Activated CD4-positive, CD25-positive, alpha-beta regulatory T cell treated with anti-CD3 and anti-CD28 coated beads, Interleukin-2, amount 50 U/mL, for 16 hours (primary cell): ENCODE measurements at places on chromosomes 2 and 18.

- no peak for DNase-seq
Measured at GRCh38 chr2:241146286-241146685, 3.0 kb downstream of the PASK start.

- DNase-seq: no peak
Measured at GRCh38 chr2:234355021-234355720, 141.7 kb downstream of the ARL4C start.

GRCh38 chr2:37664231-37664643 is 7.2 kb downstream of the CDC42EP3 start:
- DNase-seq: no peak

DNA sequence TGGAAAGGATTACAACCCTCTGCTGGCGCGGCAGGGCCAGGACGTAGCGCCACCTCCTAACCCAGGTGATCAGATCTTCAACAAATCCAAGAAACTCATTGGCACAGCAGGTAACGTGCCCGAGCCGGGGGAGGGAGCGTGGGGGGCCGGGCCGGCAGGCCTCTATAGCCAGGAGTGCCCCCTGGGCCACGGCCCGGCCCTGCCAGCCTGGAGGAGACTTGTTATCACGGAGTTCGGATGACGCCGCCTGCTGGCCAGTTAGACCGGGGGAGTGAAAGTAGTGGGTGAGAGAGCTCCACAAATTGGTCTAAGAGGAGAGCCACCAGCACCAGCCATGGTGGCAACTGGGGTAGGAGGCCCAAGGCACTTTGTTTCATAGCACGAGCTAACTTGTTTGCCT is 8.6 kb upstream of the TMEM214 start:
- no peak for DNase-seq

DNA sequence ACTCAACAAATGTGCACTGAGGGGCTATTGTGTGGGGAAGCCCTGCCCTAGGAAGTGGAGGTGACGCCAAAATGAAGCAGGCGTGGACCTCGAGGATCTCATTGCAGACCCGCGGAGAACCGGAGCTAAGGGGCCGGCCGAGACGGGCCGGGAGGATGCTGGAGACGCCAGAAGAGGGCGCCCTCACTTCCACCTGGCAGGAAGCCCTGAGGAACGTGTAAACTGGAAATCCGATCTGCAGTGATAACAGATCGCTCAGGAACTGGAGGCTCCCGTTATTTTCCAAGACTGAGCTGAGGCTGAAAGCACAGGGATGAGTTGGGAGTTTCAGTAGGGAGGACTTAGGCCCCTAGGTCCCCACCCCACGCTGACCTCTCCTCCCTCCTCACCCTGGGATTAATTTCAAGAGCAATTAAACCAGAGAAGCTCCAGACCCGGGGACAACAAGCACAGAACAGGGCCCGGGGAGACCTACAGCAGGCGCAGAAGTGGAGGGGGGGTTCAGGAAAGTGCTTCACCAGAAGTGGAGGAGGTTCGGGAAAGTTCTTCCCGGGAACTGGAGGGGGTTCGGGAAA is 7.7 kb upstream of the COL6A3 start:
- peak; percentile 53 for DNase-seq

- DNase-seq: no peak
Measured at GRCh38 chr18:78875016-78875777, 104.4 kb upstream of the SALL3 start.

GRCh38 chr18:69817335-69817940 is 130.2 kb downstream of the CD226 start:
- no peak for DNase-seq

DNA sequence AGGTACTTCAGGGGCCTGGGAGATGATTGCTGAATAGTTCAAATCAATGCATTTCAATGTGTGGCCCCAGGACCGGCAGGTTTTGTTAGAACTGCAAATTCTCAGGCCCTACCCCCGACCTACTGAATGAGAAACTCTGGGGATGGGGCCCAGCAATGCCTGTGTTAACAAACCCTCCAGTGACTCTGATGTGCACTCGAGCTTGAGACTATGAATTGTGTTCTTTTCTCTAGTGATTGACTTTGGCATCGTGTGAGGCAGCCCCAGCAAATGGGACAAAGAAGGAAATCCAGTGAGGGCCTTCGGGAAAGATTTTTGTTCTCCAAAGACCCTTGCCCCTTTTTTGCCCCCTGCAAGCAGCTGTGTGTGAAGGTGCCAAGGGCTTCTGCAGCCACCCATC is 22.4 kb downstream of the ALK start:
- no peak for DNase-seq

- DNase-seq: no peak
Measured at GRCh38 chr2:180781276-180781675, 199.1 kb upstream of the UBE2E3 start.

GRCh38 chr18:42292654-42293053 is 337.6 kb downstream of the PIK3C3 start:
- DNase-seq: no peak

- DNase-seq: no peak
Measured at GRCh38 chr18:23512641-23513040, 9.3 kb downstream of the RMC1 start.

DNA sequence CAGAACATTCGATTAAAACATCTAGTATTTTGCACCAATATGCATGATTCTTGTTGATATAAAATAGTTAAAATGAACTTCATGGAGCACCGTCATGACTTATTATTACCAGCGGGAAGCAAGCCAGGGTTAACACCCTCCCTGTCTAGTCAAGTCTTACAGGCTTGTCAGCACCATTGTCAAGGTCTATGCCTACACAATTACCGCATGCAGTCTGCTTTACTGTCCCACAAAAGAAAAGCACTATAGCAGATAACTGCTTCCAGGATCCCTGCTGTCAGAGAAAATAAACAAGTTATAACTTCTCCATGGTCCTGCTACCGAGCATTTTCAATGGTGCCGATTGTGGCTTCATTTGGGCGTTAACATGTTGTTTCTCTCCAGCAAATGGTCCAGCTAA is 968.0 kb upstream of the FAM98A start:
- no peak for DNase-seq

- DNase-seq: no peak
Measured at GRCh38 chr2:220341014-220341413, 713.6 kb downstream of the SLC4A3 start.

DNA sequence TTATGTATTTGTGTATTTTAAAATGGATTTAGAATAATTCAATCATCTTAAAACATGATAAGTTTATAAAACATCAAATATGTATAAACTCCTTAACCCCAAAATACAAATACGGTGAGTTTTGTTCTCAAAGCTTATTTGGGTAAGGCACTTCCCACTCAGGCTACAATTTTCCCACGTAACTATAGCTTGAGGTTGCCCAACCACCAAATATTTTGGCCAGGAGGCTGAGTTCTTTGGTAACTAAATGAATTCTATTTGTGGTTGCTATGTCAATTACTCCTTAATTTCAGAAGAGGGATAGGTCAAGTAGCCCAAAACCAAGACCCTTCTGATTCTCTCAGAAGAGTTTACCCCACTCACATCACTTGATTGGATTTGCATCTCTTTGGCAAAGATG is 70.4 kb downstream of the MYL12B start:
- no peak for DNase-seq

DNA sequence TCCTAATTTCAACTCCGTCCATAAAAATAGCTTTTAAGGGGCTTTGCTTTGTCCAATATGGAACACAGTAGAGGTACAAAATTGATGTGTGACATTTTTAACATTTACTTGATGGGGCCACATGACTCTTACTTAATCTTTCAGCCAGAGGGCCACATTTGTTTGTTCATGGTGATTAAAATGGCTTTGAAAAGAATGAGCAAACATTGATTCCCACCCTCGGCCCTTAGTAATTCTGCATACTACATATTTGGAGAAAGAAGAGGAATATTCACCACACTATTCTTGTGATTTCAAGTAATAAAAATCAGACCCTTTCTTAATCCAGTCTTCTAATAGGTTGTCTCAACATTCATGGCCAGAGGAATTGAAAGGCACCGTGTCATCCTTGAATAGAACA is 17.5 kb downstream of the ARPC2 start:
- no peak for DNase-seq

DNA sequence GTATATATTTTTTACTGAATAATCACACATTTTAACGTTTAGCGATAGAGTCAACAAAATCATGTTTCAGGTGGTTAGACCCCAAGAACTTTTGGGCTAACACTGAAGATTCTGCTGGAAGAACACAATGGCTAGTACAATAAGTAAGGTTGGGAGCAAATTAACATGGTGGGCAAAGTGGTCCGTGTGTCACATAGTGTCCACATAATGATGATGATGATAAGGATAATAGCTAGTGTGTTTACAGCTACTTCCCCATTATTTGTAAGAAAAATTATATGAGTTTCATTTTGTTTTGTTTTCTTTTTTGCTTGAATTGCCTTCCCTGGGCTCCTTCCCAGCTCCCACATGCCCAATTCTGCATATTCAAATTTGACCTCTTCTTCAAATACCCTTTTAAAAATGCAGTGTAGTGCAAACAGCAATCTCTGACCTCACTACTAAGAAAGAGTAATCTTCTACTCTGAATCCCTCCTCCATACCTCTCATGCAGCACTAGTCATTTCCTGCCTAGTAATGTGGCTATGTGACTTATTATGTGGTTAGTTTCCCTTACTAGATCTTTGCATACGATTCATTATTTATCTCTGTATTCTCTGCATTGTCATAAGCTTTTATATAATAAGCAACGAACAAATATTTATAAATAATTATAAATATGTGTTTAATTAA is 16.9 kb upstream of the VPS54 start:
- DNase-seq: no peak

DNA sequence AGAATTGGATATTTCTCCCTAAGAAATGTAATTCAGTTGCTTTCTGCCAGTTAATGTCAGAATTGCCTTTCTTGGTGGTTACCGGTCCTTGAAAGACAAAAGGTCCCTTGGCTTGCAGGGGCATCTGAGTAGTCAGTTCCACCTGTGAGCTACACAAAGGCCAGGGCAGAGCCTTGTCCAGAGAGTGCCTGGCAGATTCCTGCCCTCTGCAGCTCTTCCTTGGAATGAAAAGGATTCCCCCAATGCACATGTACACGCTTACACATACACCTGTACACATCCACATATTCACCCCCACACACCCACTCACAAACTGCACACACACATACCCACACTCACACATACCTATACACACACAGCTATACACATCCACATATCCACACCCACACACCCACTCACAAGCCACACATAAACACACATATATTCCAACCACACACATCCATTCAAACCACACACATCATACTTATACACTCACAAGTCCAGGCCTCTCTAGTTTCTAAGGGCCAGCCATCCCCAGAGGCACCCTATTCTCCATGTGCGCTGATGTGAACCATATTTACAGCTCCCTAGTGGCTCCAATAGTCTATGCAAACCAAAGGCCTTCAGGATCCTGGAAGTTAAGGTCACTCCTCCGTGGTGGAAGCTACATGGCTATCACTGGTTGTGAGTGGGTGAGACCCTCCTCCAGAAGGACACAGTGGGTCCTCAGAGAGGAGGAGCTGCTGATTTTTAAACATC is 9.6 kb downstream of the CYRIA start:
- DNase-seq: no peak

GRCh38 chr2:61229936-61230335 is 67.9 kb downstream of the C2orf74 start:
- no peak for DNase-seq

GRCh38 chr18:40911582-40912254 is 1043.3 kb upstream of the PIK3C3 start:
- DNase-seq: no peak

GRCh38 chr2:218569661-218570500 is 1.2 kb downstream of the CNOT9 start:
- DNase-seq: no peak

GRCh38 chr18:45837283-45838070 is 12.0 kb downstream of the SIGLEC15 start:
- DNase-seq: no peak

- no peak for DNase-seq
Measured at GRCh38 chr2:239386001-239386670, 14.7 kb downstream of the HDAC4 start.

- no peak for DNase-seq
Measured at GRCh38 chr18:49862656-49863385, 49.5 kb upstream of the ACAA2 start.

- DNase-seq: no peak
Measured at GRCh38 chr2:174553811-174554493, 43.7 kb downstream of the WIPF1 start.

DNA sequence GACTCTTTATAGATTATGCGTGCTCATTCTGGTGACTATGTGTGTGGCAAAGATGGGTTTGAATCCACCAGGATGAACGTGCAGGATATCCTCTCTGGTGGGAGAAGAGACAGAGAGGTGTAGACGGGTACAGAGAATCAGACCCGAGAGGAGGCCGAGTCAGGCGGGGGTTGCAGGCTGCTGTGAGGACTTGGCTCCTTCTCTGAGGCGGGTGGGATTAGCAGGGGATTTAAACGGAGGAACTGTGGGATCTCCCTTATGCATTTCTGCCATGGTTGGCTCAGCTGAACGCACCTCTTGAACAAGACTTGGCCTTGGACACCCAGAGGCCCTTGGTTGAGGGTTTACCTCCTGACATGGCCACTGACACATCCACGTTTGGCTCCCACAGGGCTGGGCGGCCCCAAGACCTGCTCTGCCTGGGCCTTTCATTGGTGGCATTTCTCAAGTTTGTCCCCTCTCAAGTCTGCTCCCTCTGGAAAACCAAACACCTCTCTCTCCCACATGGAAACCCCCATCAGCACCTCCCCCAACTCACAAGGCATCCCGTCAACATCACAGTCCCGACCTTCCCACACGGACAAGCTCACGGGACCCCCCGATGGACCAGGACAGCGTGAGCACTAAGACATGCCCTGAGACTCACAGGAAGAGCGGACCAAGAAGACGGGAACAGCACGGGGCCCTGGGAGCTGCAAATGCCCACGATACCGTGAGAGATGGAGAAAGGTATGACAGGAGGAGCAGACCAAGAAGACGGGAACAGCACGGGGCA is 158.3 kb downstream of the RTP5 start:
- no peak for DNase-seq

DNA sequence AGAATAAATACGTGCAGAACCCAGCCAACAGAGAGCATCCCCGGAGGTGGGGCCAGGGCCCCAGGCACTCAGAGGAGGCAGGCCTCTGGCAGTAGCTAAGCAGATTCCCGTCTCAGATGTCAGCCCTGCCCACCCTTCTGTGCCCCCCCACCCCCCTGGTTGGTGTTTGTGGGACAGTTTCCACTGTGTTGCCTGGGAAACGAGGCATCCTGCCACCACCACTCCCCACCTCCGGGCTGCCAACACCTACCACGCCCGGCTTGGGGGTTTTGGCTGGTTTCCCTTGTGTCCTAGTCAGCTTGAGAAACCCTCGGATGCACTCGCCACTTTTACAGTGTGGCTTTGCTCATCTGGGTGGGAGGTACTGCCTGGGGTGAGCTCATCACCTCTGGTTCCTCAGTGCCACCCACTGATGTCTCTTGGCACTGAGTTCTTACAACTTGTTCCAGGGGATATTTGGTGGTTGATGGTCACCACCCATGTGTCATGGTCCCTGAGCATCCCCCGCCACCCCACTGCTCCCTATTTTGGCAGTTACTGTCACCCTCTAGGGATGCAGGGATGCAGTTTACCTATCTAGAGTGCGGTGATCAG is 72.4 kb upstream of the YWHAQ start:
- peak; percentile 60 for DNase-seq

GRCh38 chr2:36468463-36469105 is 113.0 kb downstream of the CRIM1 start:
- no peak for DNase-seq

- DNase-seq: no peak
Measured at GRCh38 chr2:57674743-57675142, 371.9 kb upstream of the VRK2 start.

GRCh38 chr2:73823416-73823815 is 5.3 kb upstream of the STAMBP start:
- DNase-seq: no peak

- DNase-seq: no peak
Measured at GRCh38 chr2:30216157-30216556, 15.2 kb upstream of the LBH start.
